ENCODE measurements at places on chromosomes 3 and 15.

GRCh38 chr15:47399100-47399499 is 318.2 kb upstream of the SEMA6D start:
- no peak for DNase-seq

GRCh38 chr3:45140141-45140769 is 5.9 kb downstream of the CDCP1 start:
- no peak for DNase-seq

GRCh38 chr3:11170052-11170770 is 15.9 kb downstream of the HRH1 start:
- DNase-seq: no peak

- DNase-seq: no peak
Observed at GRCh38 chr3:73658227-73658626, 33.5 kb upstream of the PDZRN3 start.

DNA sequence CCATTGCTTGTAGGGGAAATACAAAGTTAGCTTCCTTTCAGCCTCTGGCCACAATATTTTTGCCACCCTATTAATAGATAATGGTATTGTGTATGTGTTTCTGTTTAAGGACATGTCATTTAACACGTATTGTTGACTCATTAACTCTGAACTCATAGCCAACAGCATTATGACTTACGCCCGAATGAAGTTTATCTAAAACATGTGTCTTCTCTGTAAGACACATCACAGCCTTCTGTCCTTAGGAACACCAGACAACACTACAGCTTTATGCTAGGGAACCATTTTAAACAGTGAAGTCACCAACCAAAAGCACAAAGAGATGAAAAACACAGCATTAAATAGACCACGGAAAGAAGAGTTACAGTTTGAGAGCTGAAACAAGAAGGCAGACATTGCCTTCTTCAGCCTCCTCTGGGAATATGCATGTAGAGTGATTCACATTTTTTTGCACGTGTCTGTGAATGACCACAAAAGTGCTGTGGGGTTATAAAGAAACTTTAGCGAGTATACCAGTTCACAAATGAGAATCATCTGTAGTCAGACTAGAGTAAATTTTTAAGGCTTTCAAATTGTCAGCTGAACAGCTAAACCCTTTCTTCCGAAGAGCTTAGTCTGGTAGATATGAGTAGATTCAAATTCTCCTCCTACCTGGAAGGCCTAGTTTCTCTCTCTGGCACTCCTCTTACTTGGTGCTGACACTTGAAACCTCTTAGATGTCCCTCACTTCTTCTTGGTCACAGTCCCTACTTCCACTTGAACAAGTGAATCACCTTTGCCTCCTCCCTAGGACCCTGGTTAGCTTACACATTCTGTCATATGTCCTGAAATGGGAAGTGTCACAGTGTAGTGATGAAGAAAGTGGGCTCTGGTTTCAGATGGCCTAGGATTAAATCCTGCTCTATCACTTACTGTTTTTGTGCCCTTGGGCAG is 32.2 kb downstream of the MCTP2 start:
- DNase-seq: no peak

- DNase-seq: no peak
Observed at GRCh38 chr3:184470551-184470950, 90.7 kb downstream of the CHRD start.

- no peak for DNase-seq
Observed at GRCh38 chr15:83327041-83327440, 42.6 kb upstream of the BNC1 start.

GRCh38 chr3:134880431-134880830 is 85.4 kb downstream of the EPHB1 start:
- DNase-seq: no peak

DNA sequence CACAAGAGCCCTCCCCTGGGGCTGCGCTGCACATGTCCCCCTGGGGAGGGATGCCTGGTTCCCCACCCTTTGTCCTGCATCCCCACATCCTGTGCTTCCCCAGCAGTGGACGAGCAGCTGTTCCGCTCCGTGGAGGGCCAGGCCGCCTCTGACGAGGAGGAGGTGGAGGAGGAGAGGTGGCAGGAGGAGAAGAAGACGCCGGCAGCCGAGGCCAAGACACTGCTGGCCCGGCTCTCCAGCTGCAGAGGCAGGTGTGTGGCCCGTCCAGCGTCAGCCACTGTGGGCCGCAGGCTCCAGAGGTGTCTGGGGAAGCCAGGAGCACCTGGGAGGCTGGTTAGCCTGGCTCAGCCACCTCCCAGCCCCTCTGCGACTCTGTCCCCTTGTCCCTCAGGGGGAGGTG is 27.9 kb upstream of the GP9 start:
- DNase-seq: no peak

DNA sequence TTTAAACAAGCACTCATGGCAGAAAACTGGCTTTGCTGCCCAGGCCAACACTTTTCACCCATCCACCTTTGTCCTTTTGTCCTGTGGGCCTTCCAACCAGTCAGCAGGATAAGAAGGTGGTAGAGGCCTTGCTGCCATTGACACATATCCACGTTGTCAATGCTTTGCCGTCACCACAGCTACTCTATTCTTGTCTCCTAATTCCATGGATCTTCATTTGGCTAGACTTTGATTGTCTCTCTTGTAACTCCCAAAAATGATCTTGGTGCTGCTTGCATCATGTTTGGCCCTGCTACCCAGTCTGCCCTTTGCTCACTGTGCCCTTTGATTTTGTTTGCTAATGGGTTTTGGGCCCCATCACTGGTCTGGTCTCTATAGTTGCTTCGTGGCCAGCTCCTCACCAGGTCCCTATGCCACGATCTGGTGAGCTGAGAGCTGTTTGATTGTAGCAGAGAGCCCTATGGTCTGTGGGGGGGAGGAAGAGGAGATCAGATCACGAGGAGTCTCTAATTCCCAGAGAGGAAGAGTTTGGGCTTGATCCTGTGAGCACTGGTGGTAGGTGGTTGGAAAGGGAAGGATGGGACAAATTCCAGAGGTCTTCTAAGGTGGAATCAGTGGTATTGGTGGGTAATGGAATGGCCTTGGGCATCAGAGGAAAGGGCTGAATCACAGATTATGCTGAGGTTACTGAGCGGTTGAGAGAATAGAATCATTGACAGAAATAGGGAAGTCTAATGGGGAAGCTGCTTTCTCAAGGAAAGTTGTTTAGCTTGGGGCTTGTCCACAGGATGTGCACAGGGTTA is 40.3 kb downstream of the ABHD2 start:
- no peak for DNase-seq

GRCh38 chr15:68055224-68055705 is 1.1 kb downstream of the PIAS1 start:
- DNase-seq: peak; percentile 81

DNA sequence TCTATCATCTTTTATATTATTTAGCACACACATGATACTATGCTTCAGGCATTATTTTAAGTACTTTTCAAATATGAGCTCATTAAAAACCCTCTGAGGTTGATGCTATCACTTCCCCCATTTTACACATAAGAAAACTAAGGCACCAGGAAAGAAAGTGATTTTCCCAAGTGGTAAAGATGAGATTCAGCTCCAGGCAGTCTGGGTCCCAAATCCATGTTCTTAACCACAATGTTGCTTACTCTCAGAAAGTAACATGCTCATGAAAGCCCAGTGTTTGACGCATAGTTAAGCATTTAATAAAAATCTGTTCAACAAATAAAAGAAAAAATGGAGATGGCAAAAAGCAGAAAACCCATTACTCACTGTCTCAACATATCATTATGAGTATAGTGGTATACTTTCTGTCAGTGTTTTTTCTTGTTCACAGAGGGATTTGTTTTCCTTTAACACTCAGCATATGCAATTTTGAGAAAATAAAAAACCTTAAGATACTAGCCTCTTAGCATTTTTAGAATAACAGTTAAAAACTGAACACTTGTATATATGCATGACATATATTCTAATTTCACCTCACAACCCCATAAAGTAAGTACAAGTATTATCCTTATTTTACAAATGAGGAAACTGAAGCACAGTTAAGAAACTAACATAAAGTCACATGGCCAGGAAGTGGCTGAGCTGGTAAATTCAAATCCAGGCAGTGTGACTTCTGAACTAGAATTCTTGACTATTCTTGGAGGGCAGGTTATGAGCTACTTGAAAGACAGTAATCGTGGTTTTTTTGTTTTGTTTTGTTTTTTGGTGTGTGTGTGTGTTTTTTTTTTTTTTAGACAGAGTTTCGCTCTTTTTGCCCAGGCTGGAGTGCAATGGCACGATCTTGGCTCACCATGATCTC is 10.4 kb downstream of the PEAK1 start:
- DNase-seq: peak; percentile 75

- DNase-seq: no peak
Observed at GRCh38 chr15:23539892-23540291, 25.6 kb upstream of the MKRN3 start.

- no peak for DNase-seq
Observed at GRCh38 chr3:160919942-160920341, 163.9 kb downstream of the PPM1L start.

DNA sequence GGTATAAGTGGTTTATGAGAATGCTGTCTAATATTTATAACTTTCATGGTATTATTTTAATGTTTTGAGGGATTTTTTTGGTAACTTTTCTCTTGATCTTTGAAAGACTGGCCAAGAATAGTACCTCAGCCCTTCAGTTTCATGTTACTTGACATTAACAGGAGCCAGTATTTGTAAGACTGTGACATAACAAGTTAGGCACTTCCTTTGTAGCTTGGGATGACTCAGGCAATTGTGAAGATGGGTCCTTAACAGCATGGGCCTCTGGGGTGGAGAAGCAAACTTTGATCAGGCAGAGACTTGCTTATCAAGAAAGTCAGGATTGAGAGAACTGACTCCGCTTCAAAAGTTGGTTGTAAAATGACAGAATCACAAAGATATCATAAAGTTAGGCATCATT is 9.5 kb downstream of the LRRC49 start:
- DNase-seq: no peak

DNA sequence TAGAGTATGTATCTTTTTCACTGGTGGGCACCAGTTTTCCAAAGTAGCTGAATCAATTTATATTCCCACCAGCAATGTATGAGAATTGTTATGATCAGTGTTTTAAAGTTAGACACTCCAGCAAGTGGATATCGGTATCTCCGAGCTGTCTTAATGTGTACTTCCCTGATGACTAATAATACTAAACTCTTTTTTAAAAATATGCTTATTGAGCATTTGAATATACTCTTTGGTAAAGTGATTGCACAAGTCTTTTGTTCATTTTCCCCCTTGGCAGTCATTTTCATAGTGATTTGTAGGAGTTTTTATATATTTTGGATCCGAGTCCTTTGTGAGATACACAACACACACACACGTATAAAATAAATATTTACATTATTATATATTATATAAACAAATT is 12.5 kb upstream of the FEM1B start:
- no peak for DNase-seq

- no peak for DNase-seq
Observed at GRCh38 chr15:64599716-64600115, 139.3 kb downstream of the ZNF609 start.

DNA sequence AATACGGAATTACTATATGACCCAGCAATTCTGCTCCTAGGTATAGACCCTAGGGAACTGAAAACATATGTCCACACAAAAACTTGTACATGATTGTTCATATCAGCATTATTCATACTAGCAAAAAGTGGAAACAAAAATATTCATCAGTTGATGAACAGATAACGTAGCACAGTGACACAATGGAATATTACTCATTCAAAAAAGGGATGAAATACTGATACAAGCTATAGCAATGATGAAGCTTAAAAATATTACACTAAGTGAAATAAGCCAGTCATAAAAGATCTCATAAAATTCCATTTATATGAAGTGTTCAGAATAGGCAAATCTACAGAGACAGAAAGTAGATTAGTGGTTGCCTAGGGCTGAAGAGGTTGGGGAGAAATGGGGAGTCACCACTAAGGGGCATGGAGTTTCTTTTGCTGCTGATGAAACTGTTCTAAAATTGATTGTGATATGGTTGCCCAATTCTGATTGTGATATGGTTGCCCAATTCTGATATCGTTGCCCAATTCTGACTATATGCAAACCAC is 10.5 kb downstream of the C15orf61 start:
- no peak for DNase-seq

- no peak for DNase-seq
Observed at GRCh38 chr15:64682255-64682654, 93.1 kb downstream of the RBPMS2 start.

GRCh38 chr15:35921046-35921445 is 375.1 kb upstream of the DPH6 start:
- no peak for DNase-seq

GRCh38 chr3:42979044-42979972 is at the start of gene GASK1A:
Gene GASK1A, plus strand, starts transcription at chr3:42979311. Its CDS starts 332 bp downstream, at chr3:42979643.
- DNase-seq: no peak

DNA sequence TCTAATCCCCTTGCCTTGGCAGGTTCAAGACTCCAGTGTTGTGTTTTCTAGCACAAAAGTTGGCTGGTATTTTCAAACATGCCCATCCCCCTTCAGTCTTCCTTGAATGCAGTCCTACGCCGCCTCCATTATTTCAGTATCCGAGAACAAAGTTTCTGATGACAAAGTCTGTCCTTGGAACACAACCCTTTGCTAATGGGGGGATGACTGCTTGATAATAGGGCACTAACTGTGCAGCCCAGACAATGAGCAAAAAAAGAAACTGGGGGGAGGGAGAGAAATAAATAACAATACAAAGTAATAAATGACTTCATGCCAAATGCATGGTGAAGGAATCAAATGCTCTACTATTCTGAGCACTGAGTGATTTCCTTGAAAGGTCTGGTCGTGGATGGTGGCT is 310.1 kb downstream of the FOXP1 start:
- no peak for DNase-seq

- no peak for DNase-seq
Observed at GRCh38 chr3:156837115-156837514, 11.0 kb downstream of the LEKR1 start.

- DNase-seq: no peak
Observed at GRCh38 chr3:143851331-143852017, 3.2 kb upstream of the SLC9A9 start.

- no peak for DNase-seq
Observed at GRCh38 chr15:26156051-26156450, 292.9 kb upstream of the ATP10A start.

- no peak for DNase-seq
Observed at GRCh38 chr3:135706758-135707375, 258.7 kb upstream of the PPP2R3A start.

DNA sequence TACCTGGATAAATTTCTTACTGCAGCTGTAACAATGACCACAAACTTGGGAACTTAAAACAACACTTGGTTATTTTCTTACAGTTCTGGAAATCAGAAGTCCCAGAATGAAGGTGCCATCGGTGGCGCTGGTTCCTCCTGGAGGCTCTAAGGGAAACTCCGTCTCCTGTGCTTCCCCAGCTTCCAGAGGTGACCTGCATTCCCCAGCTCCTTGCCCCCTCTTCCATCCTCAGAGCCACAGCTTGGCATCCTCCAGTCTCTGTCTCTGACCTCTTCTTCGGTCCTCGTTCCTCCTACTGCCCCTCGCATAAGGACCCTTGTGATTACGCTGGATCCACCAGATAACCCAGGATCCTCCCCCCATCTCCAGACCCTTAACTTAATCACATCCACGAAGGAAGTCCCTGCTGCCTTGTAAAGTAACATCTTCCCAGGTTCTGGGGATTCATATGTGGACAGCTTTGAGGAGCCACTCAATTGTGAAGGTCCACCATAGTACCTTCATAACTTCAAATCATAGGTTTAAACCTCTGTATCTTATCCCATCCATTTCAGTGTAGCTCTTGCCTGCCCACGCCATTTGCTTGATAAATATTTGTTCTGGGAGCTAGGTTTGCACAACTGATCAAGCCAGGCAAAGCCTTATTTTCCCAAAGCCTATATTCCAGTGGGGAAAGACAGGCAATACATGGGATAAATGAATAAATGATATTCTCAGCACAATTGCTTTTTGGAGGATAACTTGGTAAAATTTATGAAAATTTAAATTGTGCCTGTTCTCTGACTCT is 34.8 kb downstream of the KLF15 start:
- no peak for DNase-seq

Measured in activated CD8-positive, alpha-beta memory T cell treated with anti-CD3 and anti-CD28 coated beads, Interleukin-2, amount 10 ng/mL, durations not matched to agents 7 days and 5 days (primary cell).